Right kidney (tissue), 9 donors: ENCODE measurements at places on chromosomes 13 and 19.
A peak's percentile ranks its signal among the peaks of the same experiment; 100 is the strongest.

DNA sequence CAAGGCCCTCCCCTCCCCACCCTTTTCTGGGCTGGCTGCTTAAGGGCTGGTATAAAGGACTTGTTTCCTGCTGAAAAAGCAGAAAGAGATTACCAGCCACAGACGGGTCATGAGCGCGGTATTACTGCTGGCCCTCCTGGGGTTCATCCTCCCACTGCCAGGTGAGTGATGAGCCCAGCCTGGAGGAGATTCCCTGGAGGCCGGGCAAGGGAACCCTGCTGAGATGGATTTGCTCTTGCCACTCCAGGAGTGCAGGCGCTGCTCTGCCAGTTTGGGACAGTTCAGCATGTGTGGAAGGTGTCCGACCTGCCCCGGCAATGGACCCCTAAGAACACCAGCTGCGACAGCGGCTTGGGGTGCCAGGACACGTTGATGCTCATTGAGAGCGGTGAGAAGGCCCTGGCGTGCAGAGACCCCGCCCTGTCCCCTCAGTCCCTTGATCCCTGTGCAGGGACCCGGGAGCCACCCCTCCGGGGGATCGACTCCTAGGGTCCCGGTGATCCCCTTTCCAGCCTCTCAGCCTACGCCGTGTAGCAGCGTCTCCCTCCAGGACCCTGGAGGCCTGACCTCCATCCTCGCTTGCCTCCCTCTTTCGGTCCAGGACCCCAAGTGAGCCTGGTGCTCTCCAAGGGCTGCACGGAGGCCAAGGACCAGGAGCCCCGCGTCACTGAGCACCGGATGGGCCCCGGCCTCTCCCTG is at the start of gene CD177:
CD177 (plus strand) TSS at position 81 of the 699 bp plus-strand sequence; CDS start at position 110, 29 bp downstream.
- peak; percentile 7 for DNase-seq

DNA sequence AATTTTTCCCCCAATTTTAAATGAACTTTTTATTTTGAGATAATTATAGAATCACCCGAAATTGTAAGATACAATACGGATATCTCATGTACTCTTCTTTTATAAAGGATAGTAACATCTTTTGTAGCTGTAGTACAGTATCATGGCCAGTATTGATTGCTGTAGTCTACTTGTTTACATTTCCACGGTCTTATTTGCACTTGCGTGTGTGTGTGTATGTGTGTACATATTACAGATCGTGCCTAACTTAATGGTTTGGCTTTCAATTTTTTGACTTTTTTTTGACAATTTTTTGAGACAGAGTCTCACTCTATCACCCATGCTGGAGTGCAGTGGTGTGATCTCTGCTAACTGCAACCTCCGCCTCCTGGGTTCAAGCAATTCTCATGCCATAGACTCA is 6.7 kb downstream of the PAN3 start:
- no peak for DNase-seq

- DNase-seq = no peak
Measured at GRCh38 chr19:45913874-45914830, at the start of gene NANOS2. Gene NANOS2, minus strand, starts transcription at chr19:45914778. Its CDS starts 85 bp downstream, at chr19:45914693.

GRCh38 chr19:56477429-56478338 is 539 bp upstream of the ZNF667 start:
- DNase-seq = peak; percentile 100

- DNase-seq = no peak
Measured at GRCh38 chr19:1216756-1217155, 11.2 kb downstream of the STK11 start.

GRCh38 chr13:111638233-111638632 is 317.8 kb downstream of the TEX29 start:
- no peak for DNase-seq

DNA sequence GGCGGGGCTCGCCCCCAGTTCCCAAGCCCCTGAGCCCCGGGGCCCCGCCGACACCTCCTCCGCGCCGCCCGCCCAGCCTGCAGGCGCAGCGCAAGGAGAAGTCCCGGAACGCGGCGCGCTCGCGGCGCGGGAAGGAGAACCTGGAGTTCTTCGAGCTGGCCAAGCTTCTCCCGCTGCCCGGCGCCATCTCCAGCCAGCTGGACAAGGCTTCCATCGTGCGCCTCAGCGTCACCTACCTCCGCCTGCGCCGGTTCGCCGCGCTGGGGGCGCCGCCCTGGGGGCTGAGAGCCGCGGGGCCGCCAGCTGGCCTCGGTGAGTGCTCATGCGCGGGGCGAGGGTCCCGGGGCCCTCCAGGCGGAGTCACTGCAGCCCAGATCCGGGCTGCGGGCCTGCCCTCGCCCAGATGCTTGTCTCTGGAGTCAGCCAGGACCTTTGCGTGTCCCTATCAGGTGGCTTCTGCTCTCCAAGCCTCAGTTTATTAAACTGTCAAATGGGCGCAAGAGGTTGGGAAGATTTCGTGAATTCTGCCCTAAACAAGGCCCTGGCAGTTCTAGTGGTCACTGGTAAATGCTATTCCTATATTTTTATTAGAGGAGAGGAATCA is 2.0 kb downstream of the NPAS1 start:
- peak; percentile 49 for DNase-seq

DNA sequence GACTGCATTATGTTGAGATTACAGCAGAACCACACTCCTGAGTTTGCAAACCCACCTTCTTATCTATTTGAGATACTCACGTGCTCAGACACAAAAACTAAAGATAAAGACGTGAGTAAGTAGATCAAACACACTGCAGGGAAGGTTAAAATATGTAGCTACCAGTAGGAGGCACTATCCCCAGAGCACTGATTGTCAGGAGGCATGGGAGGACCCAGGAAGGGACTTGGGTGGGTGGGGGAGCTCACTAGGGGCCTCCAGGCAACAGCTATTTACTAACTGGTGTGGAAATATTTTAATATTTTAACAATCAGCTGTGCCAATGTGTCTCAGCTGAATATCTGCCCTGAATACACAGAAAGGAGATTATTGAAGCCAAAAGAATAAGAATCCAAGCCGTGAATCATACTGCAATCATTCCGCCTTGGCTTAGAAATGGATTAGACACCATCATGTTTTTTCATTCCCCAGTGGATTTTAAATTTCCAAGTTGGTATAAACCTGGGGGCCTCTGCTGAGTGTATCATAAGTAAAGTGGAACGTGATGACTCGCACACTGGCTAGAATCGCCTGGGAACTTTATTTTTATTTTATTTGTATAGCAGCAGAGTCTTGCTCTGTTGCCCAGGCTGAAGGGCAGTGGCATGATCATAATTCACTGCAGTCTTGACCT is 73.2 kb upstream of the CACNA1A start:
- no peak for DNase-seq

DNA sequence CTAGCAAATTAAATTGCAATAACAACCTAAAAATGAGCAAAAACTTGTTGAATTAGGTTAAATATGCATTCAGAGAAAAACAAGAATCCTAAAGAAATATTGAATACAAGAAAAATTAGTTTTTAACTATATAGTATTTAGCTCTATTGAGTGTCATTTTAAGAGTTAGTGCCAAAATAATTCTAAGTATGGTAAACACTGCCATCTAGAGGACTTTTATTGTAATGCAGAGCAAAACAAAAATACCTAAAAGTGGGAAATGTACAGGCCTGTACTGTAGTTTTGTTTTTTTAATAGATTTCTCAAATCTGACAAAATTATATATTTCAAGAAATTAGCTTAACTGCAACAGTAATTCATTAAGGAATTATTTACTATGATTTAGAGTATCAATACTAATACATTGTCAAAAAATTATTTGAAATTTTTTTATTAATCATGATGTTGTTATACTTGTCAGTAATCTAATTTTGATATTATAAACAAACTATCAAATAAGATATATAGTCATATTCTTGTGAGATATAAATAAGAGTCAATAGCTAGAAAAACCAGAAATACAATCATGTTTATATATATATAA is 8.2 kb upstream of the PCDH9 start:
- no peak for DNase-seq

DNA sequence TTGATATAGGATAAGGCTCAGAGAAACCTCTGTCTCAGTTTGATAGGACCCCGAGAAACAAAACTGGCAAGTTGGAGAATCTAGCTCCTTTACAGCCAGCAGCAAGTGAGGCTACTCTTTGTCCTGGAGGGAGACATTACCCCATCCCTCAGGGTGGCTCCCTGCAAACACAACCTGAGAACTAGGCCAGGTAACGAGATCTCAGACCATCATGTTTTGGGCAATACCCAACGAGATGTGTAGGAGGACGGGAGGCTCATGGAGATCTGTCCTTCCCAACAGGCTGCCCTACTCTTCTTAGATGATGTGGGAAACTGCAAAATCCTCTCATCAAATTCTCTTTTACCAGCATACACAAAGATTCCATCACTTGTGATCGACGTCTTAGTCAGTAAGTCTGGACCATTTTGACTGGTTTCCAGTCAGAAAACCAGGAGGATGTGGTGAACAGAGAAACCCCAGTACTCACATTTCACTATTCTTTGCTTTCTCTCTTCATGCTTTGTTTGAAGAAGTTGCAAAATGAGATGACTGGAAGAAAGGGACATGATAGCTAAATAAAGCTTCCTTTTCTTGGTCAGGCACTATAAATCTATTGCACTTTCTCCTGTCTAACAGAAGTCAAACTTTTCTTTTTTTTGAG is 6.0 kb upstream of the CTU1 start:
- no peak for DNase-seq

- peak; percentile 13 for DNase-seq
Measured at GRCh38 chr19:30003866-30004265, 61.8 kb downstream of the URI1 start.

DNA sequence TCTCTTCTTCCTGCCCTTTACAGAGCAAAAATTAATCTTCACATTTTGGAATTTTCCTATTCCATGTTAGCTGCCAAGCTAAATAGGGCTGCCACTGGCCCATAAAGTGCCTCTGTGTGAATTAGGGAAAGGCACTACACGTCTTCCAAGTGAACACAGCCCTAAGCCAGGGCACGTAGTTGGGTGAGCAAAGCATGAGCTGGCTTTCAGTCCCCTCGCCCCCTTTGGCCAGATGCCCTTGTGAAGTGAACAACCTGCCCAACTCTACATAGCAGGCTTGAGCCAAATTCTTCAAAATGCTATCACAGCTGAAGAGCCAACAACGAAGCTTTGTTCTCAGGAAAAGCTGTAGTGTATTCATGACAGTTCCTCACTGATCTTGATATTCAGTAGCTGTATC is 213.1 kb downstream of the OXGR1 start:
- DNase-seq = no peak

DNA sequence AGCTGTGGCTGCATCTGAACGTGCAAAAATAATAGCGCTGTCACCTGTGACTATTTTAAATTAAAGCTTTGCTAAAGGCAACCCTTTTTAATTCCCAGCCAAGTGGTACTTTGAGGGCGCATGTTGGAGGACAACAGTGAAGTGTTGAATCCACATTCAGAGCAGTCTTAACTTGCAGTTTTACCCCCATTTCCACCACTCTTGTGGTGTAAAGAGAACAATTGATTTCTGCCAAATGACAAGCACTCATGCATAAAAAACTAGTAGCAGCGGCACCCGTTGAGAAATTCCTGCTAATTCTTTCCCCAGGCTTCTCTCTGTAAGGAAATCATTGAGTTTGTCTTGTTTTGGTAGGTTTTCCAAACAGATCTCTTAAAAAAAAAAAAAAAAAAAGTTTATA is 1033.3 kb downstream of the EFNB2 start:
- DNase-seq = no peak

DNA sequence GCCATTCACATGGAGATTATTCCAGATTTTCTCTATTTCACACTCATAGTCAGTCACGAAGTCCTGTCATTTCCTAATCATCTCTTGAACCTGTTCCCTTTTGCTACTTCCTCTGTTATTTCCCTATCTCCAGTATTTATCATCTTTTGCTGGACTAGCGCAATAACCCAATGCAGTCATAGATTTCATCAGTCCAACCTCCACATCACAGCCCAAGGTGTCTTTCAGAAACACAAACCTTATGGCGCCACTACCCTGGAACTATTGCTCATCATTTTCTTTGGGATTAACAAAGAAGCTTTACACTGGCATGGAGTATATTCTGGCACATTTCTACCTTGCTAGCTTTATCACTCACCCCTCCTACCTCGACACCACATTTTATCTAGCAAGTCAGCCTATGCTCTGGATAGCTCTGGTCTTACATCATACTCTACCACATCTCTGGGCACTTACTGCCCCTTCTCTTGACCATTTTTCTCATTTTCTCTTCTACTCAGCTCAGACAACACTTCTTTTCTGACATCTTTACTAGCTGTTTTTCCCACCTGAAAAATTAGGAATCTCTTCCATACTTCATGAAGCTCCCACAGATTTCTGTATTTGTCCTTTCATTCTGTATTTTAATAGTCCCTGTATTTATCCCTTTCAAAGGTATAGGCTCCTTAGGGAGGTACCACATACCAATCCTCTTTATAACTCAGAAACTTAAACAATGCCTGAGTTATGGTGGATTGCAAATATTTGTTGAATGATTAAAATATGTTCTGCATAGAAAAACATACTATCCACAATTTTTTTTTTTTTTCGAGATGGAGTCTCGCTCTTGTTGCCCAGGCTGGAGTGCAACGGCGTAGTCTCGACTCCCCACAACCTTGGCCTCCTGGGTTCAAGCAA is 534.7 kb downstream of the KLF12 start:
- no peak for DNase-seq

DNA sequence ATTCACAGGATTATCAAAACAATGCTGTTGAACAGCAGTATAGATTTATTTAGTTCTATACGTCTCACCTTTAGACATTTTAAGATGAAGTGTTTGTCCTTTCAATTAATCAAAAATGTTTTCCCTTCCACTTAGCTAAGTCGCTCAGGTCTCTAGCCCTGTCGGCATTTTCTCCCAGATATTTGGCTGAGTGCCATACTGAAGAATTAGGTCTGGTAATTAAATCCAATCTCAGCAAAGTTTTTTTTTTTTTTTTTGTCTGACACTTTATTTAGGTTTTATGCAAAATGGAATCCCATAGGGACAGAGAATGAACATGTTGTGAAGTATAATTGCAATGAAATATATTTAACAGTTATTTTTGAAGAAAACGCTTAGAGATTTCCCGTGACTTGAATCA is 44.1 kb downstream of the RFC3 start:
- no peak for DNase-seq

GRCh38 chr19:46610851-46611770 is 10.0 kb downstream of the CALM3 start:
- DNase-seq = no peak

- DNase-seq = no peak
Measured at GRCh38 chr13:42926555-42926954, 65.5 kb downstream of the EPSTI1 start.

- DNase-seq = no peak
Measured at GRCh38 chr19:54492568-54492967, 10.1 kb upstream of the LAIR2 start.

DNA sequence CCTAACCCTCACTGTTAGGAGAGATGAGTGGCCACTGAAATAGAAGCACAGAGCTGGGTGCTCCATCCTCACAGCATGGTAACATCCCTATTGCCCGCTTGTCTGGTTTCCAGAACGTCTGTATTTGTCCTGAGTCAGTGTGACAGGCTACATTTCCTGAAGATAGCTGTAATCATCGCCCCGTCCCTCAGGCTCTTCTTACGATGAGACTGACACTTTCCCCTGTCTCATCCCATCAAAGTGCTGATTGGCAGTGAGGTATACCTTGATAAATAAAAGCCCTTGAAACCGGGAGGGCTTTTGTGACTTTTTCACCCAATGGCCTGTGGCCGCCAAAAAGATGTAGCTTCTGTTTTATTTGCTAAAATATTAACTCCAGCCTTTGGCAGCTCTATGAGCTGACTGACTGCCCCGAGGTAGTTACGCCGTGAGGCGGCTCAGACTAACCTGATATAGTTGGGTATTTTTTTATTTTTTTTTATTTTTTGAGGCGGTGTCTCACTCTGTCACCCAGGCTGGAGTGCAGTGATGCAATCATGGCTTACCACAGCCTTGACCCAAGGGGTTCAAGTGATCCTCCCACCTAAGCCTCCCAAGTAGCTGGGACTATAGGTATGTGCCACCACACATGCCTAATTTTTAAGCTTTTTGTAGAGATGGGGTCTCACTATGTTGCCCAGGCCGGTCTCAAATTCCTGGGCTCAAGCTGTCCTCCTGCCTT is 5.7 kb upstream of the LRRC4B start:
- DNase-seq = no peak
